ENCODE measurements at places on chromosomes 13 and 19.

DNA sequence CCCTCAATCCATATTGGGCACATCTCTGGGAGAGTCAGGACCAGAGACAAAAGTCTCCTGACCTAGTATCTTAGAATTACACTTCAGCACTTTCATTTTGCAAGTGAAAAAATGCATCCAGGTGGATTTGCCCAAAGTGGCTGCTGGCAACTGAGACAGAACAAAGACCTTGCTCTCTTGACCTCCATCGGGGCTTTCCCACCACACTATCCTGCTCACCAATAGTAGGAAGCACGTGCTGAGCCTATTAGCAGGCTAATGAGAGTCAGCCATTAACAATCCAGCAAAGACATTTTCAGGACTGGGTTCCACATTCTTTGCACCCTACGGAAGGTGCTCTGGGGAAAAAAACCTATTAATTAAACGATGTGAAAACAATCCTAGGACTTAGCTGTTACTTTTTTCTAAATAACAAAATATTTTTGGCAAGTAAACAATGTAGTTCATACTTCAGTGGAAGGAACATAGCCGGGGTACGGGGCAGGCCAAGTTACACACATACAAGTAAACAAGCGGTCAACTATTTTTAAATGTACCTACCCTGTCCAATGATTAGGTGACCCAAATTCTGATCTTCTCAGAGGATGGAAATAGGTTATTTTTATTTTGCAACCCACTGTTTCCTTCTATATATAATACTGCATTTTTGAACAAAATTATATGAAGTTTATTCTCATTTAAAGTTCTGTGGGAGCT is 78.6 kb downstream of the CDADC1 start:
- DNase-seq = no peak

GRCh38 chr13:72726726-72727416 is 558 bp downstream of the MZT1 start:
- peak; percentile 60 for DNase-seq

DNA sequence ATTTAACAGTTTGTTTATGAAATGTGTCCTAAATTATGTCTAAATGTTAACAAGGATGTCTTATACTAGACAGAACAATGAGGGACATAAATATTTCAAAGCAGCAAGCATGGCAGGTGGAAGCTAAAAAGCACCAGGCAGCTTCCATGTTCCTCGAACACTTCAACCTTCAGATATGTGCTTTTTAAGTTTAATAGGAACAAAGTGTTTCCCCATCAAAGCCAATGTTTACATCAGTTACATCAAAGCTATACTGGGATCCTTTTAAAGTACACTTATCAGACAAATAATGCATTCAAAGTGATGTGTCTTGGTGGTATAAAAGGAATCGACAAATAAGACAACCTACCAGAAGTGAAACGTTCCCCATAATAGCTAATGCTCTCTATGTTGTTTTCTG is 2841.1 kb upstream of the PCDH20 start:
- DNase-seq = no peak

DNA sequence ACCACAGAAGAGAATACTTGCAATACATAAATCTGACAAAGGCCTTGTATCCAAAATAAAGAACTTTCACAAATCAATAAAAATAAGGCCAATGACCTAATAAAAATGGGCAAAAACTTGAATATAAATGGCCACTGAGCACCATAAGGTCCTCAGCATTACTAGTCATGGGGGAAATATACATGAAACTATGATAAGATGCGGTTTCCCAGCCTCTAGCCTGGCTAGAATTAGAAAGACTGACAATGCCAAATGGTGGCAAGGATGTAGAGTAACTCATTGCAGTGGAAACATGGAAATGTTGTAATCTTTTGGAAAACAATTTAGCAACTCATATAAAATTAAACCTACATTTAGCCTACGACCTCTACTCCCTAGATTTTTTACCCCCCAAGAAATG is 227.1 kb downstream of the GGACT start:
- DNase-seq = no peak

GRCh38 chr19:16228637-16229321 is 31.1 kb downstream of the AP1M1 start:
- DNase-seq = no peak

- DNase-seq = no peak
Measured at GRCh38 chr19:41551212-41551610, 24.8 kb upstream of the CEACAM21 start.

DNA sequence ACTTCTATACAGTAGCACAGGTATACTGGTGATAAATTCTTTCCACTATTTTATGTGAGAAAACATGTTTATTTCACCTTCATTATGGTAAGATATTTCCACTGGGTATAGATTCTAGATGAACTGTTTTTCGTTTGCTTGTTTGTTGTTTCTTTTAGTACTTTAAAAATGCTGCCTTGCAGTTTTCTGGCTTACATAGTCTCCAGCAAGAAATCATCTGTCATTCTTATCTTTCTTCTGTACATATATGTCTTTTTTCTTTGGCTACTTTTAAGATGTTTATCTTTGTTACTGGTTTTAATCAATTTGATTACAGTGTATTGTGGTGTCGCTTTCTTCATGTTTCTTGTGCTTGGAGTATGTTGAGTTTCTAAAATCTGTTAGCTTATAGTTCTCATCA is 333.3 kb upstream of the HTR2A start:
- DNase-seq = no peak

DNA sequence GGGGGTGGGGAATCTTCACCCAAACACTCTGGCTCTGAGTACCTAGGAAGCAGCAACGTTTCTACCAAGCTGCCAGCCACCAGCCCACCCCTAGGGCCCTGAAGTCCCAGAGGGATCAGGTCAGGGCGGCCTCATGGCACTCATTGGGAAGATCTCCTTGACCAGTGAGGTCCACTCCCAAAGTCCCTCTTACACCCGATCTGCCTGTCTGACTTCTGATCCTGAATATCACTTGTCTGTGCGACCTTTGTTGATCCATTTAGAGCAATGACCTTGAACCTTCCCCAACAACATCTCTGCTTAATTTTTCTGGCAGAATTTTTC is 2.1 kb upstream of the GNA15 start:
- no peak for DNase-seq

Data from WTC11 (cell line).